ENCODE measurements at places on chromosomes 16 and 17. TPM values are rescaled to one million over a fixed set of nuclear protein-coding genes. Genes with fewer than 3 reads are reported as not detected.

IRX3 gene
- polyA plus RNA-seq = 46.9 TPM

PRSS33 gene
- polyA plus RNA-seq = 0.15 TPM

CBX1 gene
- 173 TPM for polyA plus RNA-seq

PIK3R5 gene
- 1.1 TPM for polyA plus RNA-seq

GRCh38 chr17:17546399-17547185 is 44.9 kb downstream of the PEMT start:
- peak; percentile 54 for DNase-seq

DNA sequence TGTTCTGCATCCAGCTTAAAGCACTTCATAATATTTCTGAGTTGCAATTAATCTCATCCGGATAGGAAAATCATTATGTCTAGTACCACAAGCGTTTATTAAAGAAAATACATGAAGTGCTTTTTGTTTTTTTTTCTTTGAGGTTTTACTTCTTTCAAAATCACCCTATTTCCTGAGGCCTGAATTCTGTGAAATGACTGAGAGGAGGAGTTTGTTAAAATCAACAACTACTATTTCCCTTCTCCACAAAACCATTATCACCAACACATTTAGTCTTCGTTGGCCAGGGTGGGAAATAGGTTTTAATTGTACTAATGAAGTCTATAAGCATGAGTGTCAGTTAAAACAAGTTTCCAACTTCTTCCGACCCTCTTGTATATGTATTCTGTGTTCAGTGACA is 50.7 kb upstream of the ADCY7 start:
- DNase-seq = no peak

DNA sequence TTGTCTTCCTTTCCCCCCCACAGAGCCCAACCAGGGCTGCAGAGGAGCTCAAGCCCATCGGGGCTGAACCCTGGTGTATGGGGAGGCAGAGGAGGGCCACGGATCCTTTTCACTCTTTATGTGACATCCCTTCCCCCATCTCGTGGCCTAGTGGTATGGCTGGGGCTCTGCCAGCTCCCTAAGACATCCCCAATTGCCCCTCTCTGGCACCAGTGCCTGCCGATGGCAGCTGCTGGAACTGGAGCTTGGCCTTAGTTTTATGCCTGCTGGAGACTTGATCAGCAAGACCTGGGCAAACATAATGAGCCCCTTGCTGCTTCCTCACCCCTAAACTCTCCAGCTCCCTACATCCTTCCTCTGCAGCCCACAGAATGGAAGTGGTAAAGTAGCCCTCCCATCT is 8.0 kb upstream of the TOP2A start:
- no peak for DNase-seq

- no peak for DNase-seq
Observed at GRCh38 chr16:66043326-66043725, 323.2 kb upstream of the CDH5 start.

- peak; percentile 83 for DNase-seq
Observed at GRCh38 chr17:7589204-7589868, 558 bp downstream of the SOX15 start.

DNA sequence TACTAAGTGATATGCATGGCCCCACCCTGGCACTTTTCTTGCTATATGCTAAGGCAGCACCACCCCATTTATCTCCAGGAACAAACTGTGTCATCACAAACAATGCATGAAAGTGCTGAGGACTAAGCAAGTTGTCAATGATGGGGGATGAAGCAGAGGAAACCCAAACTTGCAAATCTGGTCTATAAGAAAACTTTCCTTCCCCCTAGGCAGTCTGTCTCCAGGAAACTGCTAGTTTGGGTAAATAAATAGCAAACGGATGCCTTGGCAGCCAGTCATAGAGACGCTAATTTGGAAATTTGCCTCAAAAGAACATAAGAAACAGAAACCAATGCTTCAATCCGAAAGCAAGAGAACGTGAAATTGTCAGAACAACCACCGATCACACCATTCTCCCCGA is 5.6 kb upstream of the HSBP1 start:
- DNase-seq = peak; percentile 87

GRCh38 chr17:38791162-38791561 is 8.2 kb downstream of the PIP4K2B start:
- DNase-seq = no peak

DNA sequence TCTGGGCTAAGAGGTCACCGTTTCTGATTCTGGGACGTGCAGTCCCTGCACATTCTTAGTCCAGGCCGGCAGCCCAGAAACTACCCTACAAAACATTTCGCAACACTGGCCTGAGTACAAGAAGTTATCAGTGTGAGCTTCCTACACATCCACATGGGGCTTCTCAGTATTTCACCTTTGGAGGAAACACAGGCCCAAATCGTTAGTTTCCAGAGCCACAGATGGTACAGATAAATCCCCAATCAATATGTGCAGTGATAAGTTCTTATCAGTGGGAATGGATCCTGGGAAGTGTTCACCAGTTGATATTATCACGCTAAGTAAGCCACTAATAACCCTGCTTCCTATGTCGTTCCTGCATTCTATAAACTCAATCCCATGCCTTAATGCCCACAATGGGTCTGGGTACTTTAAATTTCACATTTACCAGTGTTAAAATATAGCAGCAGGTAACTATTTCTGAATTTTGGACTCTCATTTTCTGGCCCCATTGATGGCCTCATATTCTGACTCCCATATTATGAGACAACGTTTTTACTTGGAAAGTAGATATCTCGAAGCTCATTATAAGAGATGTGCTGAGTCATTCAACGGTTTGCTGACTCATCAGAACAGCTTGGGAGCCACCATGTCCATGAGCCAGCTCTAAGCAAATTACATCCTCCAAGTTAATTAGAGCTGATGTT is 370.2 kb upstream of the MAF start:
- peak; percentile 42 for DNase-seq

DNA sequence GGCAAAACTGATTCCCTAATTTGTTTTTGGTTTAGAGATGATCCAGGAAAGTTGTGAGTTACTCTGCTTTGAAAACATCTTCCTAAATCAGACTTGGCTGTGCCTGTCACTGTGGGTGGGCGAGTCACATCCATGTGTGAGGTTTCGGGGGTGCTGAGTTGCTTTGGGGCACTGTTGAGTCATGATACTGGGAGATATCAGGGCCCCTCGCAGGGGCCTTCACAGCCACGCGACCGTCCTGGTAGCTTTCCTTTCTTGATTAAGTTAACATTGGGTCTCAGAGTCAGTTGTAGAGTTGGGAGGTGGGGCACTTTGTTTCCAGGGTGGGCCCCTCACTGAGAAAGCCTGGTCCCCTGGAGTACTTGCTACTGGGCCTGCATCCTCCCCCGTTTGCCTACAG is 58.3 kb upstream of the LGALS9 start:
- DNase-seq = no peak

DNA sequence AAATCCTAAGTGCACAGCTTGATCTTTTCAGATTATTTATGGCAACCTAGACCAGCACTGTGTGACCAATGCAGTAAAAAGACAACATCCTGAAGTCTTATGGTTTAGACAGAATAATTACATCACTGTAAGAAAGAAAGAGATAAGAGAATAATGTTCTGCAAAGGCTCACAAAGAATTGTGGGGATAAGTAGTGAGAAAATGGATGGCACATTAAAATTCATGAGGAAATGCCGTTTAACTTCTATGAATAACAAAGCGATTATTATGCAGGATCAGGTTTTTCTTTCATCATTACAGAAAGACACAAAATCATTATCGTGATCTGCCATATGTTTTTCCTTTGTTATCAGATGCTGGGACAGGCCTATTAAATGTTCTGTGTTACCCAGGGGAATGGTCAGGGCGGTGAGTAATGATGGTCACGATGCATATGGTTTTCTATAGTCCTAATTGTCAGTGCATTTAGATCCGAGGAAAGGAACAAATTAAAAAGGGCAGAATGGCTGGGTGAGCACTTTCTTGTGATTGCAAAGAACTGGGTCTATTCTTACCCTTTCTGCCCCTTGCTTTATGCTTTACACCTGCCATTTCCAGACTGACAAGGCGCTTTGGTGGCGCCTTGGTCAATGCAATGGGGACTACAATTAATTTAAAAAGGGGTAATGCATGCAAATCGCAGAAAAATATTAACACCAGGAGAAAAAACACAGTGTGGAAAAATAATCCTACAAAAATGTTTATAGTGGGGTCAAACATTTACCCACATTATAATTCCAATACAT is 18.1 kb upstream of the DHX40 start:
- DNase-seq = no peak

GRCh38 chr16:21645261-21645721 is 7.1 kb downstream of the IGSF6 start:
- DNase-seq = no peak

DNA sequence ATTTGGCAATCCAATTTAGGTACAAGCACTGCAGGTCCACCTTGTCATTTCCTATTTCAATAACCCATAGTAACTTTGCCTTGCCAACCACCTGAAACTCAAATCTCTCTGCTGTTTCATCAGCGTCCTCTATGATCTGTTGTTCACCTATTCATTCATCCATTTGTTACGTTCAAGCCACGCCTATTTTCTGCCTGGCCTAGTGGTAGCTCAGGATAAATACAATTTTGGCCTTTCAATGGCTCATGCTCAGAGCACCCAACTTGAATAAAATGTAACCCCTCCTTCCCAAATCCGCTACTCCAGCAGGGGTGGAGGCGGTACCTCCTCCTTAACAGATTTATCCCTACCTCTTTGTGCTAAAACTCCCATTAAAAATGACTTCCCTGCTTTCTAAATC is 3.6 kb upstream of the FBXO47 start:
- DNase-seq = no peak

DNA sequence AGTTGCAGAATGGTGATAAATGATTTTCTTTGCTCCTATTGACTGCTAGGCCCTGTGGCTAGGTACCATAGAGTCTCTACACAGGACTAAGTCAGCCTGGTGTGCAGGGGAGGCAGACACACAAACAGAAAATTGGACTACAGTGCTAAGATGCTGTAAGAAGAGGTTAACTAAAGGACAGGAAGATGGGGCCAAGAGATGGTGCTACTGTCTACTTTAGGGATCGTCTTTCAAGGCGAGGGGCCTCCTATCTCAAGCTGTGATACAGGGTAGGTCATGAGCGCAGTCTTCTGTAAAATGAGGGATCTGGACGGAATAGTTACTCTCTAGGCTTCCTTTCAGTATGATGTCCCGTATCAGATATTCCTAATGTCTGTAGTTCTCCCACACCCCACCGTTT is 817 bp downstream of the NME1 start:
- no peak for DNase-seq

GRCh38 chr17:3744014-3744413 is 20.3 kb downstream of the HASPIN start:
- DNase-seq = no peak

DNA sequence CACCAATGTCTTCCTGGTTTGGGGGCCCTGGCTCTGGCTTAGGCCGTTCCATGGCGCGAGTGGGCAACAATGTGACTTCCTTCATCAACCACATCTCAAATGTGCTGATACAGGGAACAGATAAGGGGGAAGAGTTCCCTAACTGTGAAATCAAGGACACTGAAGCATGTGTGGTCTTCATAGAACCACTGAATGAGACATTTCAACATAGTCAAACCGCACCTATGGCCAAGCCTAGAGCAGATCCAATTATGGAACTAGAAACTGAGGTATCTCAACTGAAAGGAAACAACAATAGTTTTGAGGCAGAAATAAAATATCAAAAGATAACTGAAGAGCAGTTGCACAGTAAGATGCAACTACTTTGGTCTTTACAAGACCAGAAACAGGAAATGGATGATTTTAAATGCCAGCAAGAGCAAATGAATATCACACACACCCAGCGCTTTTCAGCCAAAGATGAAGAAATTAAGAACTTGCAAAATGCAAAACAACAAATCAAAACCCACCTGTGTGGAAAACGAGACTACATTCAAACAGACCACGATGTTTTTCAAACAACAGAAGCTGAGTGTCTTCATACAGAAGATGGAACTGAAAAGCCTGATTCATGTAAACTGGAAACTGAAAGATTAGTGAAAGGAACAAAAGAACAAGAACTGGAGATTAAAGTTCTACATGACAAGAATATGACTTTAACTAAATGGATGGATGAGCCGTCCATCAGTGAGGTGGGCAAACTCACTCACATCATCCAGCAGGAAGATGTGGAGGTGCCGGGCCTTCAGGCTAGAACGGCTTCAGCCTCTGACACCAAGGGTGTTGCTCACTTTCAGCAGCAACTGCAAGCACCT is 18.1 kb upstream of the LCMT1 start:
- DNase-seq = no peak

GRCh38 chr16:12548270-12548983 is 255.3 kb downstream of the CPPED1 start:
- DNase-seq = no peak

DNA sequence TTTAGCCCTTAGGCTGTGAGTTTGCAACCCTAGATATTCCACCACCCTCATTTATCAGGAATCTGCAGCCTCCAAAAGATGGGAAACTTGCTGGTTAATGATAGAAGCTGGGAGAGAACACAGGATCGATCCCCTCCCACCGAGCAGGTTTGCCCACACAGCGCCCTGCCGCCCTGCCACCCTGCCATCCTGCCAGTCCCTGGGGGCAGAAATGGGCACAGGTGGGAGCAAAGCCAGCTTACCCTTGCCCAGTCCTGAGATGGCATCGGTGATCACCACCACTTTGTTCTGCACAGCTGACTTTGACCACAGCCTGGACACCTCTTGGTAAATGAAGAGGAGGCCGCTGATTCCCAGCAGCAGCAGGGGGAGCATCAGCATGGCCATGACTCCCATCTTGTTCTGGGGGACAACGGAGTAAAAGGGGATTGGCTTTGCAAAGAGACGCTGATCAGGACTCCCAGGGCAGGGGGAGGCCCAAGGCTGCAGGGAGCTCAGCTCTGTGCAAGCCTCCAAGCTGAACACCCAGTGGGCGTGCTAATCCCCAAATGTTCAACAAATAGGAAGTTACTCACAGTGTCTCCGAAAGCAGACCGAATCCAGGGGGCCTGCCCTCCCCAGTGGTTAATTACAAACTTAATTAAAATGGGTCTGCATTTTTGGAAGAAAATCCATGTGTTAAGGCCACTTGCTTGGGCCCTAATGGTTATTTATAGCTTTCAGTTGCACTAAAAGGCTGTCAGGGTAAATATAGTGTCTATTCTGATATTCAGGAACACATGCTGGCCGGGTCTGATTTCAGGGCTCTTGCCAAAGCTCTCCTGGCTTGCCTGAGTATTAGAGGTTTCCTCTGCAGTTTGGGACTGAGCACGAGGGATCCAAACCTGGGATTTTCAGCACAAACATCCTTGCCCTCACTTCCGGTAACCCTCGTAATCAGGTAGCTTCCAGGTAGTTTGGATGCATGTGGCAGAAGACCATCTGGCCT is at the start of gene DHRS7C:
DHRS7C (minus strand) TSS at position 704 of the 988 bp plus-strand sequence; CDS start at position 396, 308 bp downstream.
- DNase-seq = peak; percentile 67

DNA sequence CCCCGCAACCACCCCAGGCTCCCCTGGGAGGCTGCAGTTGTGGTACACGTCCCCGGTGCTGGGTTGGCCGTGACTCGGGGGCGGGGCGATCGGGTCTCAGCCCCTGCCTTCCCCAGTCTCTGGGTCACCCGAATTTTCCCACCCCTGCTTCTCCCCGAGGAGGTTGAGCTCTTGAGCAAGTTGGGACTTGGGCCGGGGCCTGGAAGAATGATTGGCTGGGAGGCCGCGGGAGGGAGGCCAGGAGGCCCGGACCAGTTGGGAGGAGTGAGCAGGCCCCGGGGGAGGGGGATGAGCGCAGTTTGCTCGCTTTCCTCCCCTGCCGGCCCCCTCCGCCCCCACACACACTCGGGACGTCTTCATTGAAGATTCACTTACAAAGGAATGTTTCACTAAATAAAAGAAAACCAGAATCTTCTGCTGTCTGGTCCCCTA is 4.5 kb upstream of the HEXIM1 start:
- DNase-seq = peak; percentile 83

- DNase-seq = no peak
Observed at GRCh38 chr17:8312726-8313600, 2.9 kb downstream of the ARHGEF15 start.

Data from left lung (tissue), 14 donors.